ENCODE measurements at places on chromosomes 4 and X. TPM values are rescaled to one million over a fixed set of nuclear protein-coding genes. Genes with fewer than 3 reads are reported as not detected.

DNA sequence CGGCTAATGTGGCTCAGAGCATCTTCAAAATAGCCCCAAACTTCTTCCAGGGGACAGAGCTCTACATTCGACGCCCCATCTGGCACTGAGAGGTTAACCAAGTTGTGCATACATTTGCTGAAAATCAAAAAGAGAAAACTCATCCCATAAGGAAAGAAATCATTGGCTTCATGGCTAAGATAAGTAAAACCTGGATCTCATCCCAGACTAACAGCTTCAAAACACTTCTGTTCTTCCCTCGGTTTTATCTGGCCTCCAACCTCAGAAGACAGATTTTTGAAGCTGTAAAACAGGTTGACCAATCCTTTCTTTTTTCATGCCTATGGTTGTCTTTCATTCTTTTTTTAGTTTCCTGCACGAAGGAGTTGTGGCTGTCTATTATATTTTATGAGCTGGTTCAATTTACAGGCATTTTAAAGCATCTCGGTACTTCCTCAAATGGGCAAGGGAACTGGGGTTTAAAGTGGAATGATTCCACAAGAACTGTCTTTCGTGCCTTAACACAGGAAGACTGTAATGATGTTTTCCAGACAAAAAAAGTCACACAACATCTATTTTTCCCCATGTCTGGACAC lies 107.6 kb downstream of the DLG3 start:
- no peaks in the 10 kb centered on the region for H3K36me3 ChIP-seq
- no peak for DNase-seq
- no peak overlapping the region for H3K27ac ChIP-seq
- H3K4me3 ChIP-seq, result no peak overlapping the region
- H3K27me3 ChIP-seq, result no peaks in the 10 kb centered on the region
- H3K4me1 ChIP-seq, result peaks cover 12% of the 10 kb centered on the region

DNA sequence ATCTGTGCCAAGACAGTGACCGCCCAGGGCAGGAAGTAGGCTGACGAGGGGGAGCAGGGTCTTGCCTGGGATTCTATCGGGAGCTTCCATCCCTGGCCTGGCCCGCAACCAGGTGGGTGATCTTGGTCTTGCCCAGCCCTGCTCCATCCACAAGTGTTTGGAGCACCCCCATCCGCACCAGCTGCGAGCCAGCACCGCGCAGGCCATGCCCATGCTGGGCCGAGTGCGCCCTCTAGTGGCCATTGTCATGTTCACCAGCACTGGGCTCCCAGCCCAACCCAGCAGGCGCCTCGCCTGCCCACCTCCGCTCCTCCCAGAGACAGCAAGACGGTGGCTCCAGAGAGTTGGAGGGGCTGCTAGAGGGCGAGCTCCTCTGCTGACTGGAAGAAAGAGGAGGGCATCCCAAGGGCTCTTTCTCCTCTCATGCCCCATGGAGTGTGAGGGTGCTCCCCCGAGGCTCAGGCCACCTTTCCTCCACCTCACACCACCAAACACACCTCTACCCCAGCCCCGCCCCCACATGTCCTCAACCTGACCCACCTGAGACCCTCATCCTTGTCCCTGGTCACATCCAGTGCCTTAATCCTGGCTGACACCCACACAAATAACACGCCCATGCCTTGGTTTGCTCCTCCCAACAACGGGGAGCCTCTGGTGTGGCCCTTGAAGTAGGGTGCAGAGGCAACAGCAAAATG lies 9.8 kb upstream of the ATP2B3 start:
- no peak overlapping the region for H3K4me3 ChIP-seq
- H3K36me3 ChIP-seq, result no peaks in the 10 kb centered on the region
- DNase-seq, result peak; percentile 83

DNA sequence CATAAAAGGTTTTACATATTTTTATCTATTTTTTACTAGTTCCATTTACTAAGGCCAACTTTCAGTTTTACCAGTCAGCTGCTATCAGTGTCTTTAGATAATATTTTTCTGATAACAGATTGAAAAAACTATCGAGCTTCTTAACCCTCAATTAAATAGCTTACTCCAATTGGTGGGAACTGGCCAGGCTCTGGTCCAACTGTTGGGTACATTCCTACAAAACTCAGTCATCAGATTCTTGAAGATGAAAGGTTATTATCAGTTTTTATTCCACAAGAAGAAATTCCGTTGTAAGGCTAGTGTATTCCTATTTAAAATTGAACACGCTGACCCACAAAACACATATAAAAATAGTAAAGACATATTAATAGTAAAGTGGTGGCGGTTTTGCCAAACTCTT lies 346.2 kb downstream of the MAPK10 start:
- H3K36me3 ChIP-seq, result no peaks in the 10 kb centered on the region
- no peak for DNase-seq
- H3K27me3 ChIP-seq, result no peaks in the 10 kb centered on the region
- H3K27ac ChIP-seq, result no peak overlapping the region
- H3K4me1 ChIP-seq, result no peaks in the 10 kb centered on the region

- no peaks in the 10 kb centered on the region for H3K27me3 ChIP-seq
- peaks cover 10% of the 10 kb centered on the region for H3K36me3 ChIP-seq
- H3K4me3 ChIP-seq, result no peak overlapping the region
- H3K4me1 ChIP-seq, result no peaks in the 10 kb centered on the region
Observed at GRCh38 chr4:83054928-83055327, 19.9 kb downstream of the COPS4 start.

DNA sequence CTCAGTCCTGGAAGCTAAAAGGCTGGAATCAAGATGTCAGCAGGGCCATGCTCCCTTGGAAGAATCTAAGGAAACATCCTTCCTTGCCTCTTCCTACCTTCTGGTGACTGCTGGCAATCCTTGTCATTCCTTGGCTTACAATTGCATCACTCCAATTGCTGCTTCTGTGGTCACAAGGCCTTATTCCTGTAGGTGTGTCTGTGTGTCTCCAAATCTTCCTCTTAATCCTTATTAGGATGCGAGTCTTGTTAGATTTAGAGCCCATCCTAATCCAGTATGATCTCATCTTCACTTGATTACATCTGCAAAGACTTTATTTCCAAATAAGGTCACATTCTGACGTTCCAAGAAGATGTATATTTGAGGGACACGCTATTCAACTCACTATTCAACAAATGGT lies 52.2 kb downstream of the SMIM20 start:
- H3K4me1 ChIP-seq, result no peaks in the 10 kb centered on the region
- no peak for DNase-seq

Gene GAGE12F
- not detected for total RNA-seq

Gene COPS4
- 15.4 TPM for total RNA-seq

Data from PC-9 (cell line).